Mesendoderm (in vitro differentiated cells): ENCODE measurements at places on chromosomes 4 and X.

DNA sequence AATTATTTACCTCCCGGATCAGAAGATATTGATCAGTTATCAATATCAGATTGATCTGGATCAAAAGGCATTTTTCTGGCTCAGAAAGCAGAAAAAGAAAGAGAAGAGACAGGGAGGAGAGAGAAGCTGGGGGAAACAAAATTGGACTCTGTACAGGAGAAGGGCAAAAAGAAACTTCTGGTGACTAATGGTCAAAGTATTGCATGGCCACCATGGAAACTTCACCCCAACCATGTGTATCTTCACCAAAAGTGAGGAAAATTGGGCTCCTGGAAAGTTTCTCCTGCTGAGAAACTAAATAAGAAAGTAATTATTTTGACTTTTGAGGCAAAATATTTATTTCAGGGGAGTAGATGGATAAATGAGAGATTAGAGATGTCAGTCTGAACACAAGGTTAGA is 33.9 kb downstream of the RNF150 start:
- DNase-seq: no peak

GRCh38 chr4:139833151-139833910 is 167.7 kb downstream of the MGST2 start:
- DNase-seq: no peak

DNA sequence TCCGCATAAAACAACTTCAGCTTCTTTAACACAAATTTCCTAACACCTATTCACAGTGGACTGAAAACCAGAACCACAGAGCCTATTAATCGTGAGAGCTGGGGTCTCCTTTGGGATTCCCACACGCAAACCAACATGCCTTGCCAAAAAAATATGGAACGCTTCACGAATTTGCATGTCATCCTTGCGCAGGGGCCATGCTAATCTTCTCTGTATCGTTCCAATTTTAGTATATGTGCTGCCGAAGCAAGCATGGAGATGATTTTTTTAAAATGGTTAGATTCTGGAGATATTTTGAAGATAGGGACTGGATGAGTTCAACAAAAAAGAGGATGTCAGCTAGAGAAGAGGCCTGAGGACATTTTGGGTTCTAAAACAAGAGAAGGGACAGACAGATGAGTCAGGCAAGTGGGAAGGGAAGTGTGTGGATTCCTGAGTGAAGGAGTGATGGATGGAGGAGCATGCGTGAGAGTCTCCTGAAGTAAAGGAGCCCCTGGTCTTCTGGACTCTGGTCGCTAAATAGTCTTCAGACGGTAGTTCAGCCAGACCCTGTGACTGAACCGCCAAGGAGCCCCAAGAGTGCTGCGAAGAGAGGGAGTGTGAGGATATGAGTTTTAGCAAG is 9.5 kb upstream of the GATA1 start:
- no peak for DNase-seq

DNA sequence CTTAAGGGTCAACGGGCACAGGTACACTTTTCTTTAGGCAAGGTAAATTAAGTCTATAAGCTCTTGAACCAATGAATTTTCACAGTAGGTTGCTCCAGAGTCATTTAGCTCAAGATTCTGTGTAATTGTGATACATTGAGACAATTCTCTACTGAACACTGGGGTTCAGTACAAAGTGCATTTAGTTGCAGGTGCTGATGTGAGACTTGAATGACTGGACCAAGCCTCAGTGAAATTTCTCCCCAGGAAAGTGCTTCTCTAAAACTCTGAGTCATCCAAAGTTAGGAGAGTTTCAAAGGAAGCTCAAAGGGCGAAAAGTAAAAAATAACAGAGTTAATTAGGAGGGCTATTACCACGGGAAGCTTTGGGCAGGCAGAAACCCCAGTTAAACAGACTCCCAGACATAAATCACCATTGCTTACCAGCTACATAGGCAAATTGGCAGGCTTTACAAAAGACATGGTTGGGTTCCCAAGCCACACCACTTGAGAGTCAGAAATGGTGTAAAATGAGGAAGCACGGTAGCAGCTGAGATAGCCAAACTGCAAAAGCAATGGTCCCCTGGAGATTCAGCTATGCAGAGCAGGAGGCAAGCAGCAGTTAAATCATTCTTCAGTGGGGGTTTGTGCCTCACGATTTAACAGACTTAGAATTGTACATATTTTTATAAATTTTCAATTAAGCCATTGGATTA is 202.6 kb downstream of the PCDH19 start:
- peak; percentile 2 for DNase-seq

DNA sequence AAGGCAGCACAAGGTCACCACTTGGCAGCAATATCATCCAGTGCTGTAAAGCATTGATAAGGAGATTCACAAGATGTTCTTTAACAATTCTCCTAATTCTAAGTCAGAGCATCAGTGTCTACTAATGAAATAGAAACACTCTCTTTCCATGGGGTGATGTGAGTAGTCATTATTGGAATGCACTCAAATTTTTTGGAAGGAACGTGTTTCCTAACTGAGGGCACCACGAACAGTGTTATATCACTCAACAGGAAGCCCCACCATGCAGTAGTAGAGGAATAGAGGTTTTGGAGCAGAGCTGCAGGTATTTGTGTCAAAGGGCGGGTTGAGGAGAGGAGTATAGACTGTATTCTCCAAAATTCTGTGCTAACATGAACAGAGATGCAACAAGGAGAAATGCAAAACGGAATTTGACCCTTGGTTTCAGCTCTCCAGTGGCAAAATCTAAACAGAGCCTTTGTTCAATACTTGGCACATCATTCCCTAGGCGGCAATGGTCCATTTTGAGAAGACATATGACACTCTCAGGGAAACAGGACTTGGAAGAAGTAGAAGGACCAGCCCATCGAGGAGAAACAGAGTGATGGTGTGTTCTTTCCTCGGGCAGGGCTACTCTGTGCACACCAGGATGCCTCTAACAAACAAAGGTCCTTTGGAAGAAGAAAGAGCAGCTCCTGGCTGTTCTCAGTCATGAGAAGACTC is 98.9 kb downstream of the CPEB2 start:
- no peak for DNase-seq

DNA sequence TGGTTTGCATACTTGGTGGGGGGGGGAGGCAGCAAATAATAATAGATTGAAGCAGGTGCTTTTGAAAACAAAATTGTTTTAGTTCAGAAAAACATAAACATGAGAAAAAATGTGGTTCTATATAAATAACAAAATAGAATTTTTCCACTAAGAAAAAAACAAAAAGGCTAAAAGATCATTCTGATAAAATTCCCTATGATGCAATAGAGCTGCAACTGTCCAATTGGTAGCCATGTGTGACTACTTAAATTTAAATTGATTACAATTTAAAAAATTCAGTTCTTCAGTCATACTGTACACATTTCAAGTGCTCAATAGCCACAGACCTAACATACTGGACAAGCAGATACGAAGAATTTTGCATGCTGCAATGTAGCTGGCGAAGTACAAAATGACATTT is 11.0 kb downstream of the TRMT10A start:
- DNase-seq: no peak

DNA sequence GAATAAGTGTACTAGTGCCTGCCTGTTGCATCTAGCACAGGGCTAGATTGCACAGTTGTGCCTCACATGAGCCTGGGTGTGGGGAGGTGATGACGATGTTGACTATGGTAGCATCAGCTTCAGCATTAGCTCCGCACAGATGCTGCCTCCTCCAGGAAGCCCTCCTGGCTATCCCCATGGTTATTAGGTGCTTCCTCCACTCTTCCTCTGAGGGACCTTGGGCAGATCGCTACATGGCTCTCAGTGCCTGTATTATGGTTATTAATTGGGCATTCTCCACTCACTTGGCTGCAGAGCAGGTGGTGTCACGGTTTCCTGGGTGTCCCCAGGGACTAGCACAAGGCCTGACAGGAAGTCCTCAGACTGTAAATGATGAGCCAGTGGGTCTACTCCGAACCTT is 325.6 kb downstream of the ARHGAP10 start:
- no peak for DNase-seq

- DNase-seq: no peak
Observed at GRCh38 chrX:136778916-136779315, 1.8 kb downstream of the ARHGEF6 start.

GRCh38 chrX:37644381-37645305 is 40.9 kb upstream of the XK start:
- no peak for DNase-seq

GRCh38 chr4:10123227-10124101 is 6.9 kb upstream of the WDR1 start:
- DNase-seq: peak; percentile 59

DNA sequence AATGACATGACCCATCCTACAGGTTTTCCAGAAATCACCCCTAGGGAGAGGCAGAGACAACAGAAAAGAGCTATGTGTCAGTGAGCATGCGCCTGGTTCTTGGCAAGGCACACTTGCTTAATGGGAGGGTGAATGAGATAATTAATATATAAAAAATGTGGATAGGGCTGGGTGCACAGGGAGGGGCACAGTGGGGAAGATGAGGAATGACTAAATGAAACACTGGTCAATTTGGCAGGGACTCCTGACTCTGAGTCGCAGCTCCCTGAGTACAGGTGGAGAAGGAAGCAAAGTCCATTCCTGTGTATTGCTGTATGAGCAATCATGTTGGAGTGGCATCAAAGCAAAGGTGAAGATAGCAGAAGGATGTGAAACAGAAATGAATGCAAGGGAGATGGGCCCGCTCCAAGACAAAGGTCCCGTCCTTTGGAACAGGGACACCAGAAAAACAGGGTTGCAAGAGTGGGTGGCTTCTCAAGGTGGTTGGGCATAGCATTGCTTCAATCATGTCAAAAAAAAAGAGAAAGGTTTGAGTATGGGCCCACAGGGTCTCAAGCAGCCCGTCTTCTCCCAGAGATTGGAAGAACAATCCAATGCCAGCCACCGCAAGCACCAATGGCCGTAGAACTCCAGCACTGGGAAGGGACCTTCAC is 278.4 kb upstream of the AGTR2 start:
- DNase-seq: no peak

GRCh38 chr4:99381588-99382175 is 29.1 kb upstream of the ADH1C start:
- no peak for DNase-seq

DNA sequence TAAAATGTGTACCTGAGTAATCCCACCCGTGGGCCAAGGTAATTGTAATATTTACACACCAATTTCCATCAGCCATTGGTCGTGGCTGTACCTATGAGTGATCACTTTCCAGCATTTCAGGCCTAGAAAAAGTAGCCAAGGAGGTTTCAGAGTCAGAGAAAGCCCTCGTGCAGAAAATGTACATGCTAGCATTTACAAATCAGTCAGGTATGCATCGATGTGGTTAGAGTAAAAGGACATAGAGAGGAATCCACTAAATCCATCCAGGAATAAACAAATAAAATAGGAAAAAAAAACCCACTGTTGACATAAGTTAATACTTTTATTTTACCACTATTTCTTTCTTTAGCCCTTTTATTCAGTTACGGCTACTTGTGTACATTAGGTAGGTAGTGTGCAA is 256.8 kb downstream of the TRIML1 start:
- no peak for DNase-seq

GRCh38 chr4:31094474-31094873 is 374.3 kb downstream of the PCDH7 start:
- DNase-seq: no peak

DNA sequence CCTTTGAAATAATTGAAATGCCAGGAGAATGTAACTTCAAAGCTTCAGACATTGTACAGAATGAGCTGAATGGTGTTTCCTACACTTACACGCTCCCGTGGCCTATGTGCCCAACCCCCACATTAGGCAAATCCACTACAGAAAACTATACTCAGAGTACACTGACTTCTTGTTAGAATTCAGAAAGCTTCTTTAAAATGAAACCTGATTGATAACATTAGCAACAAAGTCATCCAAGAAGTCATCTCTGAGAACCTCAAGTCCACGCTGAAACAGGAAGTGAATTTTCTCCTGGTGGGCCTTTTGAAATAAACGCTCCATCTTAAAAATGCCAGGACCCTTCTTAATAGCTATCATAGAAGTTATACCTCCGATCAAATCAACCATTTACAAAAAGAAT is 136.3 kb downstream of the TSPAN5 start:
- DNase-seq: no peak

- no peak for DNase-seq
Observed at GRCh38 chr4:124854968-124855367, 142.4 kb upstream of the ANKRD50 start.

- no peak for DNase-seq
Observed at GRCh38 chr4:113142351-113142750, 92.9 kb downstream of the ANK2 start.

GRCh38 chr4:165367040-165367439 is 11.8 kb upstream of the CPE start:
- no peak for DNase-seq

DNA sequence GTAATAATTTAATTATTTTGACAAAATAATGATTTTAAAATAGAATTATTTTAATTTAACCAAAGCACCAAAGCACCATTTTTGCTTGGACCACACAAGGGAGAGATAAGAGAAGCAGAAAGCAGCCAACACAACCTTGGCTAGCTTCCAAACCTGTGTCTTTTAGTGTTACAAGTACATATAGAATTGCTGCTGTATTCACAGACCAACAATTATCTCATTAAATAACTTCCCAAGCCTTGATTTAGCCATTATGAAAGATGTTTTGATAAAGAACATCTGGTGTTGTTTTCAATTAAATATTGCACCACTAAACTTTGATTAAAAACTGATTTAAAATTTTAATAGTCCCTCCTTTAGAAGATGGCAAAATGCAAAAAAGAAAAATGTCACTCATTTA is 14.0 kb upstream of the IGFBP7 start:
- no peak for DNase-seq

GRCh38 chr4:152197211-152197610 is 338.7 kb downstream of the FBXW7 start:
- no peak for DNase-seq

DNA sequence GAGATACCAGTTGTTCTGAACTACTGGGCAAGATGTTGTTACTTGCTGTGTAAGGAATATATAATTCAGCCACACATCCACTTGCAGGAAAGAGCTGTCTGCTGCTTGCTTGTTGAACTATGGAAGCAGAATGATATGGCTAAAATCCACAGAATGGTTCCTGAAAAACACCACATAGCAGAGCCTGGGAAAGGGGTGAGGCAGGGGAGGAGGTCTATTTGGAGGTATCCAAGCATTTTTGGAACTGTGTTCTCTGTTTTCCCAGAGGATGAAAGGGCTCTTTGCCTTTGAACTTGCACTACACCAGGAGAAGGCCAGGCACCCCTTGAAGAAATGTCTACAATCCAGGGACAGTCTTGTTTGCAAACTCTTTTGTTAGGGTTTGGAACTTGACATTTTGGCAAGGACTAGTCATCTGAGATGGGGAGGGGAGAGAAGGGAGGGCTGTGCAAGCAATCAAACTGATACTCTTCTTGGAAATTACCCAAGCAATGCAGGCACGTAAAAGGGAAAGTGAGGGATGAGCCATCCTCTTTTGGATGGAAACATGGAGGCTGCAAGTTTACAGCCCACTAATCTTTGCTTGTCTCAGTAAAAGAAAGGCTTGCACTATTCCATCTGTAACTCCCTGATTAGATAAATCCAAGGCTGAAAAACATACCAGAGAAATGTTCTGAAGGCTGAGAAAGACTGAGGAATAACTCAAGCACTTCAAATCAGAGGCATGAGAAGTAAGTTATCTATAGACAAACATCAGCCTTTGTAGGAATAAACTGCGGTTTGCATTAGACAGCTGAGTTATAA is 141.0 kb downstream of the TSPAN5 start:
- no peak for DNase-seq
